ENCODE measurements at places on chromosomes 1 and 21.
A peak's percentile ranks its signal among the peaks of the same experiment; 100 is the strongest.

DNA sequence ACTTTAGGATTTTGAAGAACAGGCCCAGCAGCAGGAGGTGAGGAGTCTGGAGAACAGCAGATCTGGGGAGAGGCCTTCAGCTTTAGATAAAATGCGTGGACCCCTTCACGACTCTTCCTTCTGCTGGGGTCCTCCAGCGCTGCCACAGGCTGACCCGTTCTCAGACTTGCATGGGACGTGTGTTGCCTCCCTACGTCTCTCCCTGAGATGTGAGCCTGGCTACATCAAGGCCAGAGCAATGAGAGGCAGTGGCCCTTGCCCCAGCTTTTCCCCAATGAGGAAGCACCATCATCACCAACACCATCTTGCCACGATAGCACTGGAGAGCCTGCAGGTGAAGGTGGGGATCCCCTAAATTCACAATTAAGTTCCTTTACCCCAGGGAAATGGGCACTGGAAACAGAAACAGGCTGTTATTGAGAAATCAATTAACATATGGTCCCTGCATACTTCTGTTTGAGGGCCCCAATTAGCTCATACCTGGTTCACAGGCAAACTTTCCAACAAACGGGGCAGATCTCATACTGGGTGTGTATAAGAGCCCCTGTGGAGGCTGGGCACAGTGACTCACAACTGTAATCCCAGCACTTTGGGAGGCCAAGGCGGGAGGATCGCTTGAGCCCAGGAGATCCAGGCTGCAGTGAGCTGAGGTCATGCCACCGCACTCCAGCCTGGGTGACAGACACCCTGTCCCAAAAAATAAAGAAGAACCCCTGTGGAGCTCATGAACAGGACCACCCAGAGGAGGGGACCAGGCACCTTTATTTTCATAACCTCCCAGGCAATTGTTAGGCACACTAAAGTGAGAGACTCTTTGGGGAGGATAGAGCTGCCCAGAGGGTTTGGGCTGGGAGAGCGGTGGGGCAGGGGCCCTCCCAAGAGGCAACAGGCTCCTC, 12.1 kb upstream of the ADAMTSL4 start:
- DNase-seq, result no peak

DNA sequence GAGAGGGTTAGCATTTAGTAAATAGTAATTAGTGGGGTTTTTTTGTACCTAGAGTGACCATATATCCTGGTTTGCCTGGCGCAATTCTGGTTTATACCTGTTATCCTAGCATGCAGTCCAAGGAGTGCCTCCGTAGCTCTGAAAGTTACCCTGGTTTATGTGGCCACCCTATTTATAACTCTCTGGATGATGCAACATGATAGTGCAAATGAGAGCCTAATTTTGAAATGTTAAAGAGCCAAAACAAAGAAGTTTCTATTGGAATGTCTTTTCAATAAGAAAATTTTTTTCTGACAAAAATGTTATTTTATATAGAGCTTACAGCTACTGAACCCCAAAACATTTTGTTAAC, 5.7 kb downstream of the AHCYL1 start:
- DNase-seq, result no peak

DNA sequence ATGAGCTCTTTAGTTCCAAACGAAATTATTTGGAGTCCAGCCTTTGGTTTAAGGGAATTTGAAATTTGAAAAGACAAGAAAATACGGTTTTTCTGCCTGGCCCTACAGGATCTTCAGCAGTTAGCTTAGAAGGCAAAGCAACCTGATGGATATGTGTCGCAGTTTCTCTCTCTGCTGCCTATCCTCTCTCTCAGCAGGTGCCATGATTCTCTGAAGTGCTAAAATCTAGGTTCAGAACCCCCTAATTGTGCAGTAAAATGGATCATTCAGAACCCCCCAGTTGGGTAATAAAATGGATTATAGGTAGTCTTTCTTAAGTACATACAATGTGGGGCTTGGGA, 446 bp upstream of the DEPDC1 start:
- no peak for DNase-seq

- DNase-seq, result no peak
Measured at GRCh38 chr1:99768104-99768503, 1.7 kb upstream of the FRRS1 start.

GRCh38 chr1:22841860-22842281, 130.8 kb downstream of the LACTBL1 start:
- no peak for DNase-seq

DNA sequence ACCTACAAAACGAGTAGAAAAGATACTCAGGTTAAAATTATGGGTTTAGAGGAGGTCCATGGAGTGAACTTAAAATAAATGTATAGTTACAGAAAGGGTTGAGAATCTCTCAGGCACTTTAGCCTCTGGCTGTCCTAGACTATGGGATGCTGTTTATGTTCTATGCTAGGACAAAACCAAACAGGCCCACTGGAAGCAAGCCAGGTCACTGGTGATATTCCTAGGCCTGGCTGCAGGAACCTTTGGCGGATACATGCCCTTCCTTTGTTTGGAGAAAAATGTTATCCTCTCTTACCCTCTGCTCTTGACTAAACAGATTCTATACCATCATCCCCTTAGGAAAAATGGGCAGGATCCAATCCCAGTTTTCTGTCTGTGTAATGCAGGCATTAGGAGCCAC, 90.7 kb upstream of the DUSP10 start:
- no peak for DNase-seq

DNA sequence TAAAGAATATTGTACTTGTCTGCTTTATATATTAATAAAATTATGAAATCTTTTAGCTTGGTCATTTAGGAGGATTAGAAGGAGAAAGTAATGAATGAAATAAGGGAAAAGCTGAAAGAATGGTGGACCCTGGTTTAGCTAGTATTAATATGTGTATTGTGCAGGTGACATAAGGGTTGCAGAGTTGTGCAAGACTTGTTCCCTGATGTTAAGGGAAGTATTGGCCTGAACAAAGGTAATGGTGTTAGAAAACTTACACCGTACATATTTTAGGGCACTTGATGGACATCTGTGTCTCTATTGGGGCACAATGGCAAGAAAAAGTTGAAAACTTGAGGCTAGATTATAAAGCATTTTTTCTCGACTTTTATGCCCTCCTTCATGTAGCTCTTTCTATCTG, 32.2 kb downstream of the SOAT1 start:
- no peak for DNase-seq

- no peak for DNase-seq
Measured at GRCh38 chr1:53120659-53121058, 21.8 kb downstream of the SLC1A7 start.

DNA sequence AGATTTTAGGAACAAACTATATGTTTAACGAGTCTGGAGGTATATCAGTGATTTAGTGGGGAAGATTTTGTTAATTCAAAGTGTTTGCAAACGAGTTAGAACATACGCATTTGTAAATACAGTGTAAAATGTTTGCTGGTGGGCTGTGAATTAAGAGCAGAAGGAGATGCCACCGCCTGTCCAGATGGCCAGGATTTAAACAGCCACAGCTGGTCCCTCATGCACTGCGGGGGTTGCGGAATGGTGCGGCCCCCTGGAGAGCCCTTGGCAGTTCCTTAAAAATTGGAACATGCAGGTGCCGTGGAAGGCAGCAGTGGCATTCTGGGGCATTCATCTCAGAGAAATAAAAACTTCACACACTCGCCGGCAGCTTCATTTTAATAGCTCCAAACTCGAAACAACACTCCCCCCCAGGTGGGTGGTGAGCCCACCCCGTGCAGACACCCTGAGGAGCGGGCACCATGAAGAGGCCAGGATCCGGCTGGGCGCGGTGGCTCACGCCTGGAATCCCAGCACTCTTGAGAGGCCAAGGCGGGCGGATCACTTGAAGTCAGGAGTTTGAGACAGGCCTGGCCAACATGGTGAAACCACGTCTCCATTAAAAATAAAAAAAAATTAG, 3.5 kb upstream of the C1orf159 start:
- no peak for DNase-seq

- DNase-seq, result peak; percentile 39
Measured at GRCh38 chr1:59432531-59433439, 135.9 kb downstream of the FGGY start.

DNA sequence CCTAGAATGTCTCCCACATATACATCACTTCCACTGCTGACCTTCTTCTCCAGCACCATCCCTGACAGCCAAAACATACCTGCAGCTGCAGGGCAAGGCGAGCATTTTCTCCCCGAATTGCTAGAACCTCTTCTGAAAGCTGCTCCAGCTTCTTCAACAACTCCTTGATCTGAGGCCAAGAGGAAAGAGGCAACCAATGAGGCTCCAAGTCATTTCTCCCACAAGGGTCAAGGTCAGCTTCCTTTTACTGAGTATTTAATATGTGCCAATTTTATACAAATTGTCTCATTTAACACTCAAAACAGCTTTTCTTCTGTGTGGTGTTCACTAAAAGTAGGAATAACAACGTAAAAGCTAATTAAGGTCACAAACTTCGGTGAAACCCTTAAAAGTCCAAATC, 9.4 kb upstream of the PIAS3 start:
- DNase-seq, result no peak
